SIG-M5 (cell line): ENCODE measurements at places on chromosomes 6 and 20.

GRCh38 chr6:26105109-26105730, 18.0 kb downstream of the HFE start:
- no peak for DNase-seq

GRCh38 chr6:27502508-27503435, 29.9 kb upstream of the ZNF184 start:
- no peak for DNase-seq

- no peak for DNase-seq
These were observed 33.0 kb downstream of the PIM1 start for GRCh38 chr6:37202788-37203491.

DNA sequence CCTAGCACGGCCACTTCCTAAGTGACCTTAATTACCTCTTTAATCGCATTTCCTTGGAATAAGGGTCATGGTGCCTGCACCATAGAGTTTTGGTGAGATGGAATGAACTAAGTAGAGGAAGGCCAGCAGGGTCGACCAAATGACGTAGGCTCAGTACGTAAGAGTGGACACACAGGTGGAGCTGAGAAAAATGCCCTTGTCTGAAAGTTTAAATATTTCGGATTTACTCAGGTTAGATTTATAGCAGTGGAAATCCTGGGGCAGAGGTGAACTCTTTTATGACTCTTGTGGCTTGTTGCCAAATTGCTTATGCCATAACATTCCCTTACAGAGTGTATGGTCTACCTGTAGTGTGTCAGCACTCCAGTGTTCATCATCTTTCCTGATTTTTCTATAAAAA, 23.6 kb upstream of the BTBD3 start:
- DNase-seq = no peak

DNA sequence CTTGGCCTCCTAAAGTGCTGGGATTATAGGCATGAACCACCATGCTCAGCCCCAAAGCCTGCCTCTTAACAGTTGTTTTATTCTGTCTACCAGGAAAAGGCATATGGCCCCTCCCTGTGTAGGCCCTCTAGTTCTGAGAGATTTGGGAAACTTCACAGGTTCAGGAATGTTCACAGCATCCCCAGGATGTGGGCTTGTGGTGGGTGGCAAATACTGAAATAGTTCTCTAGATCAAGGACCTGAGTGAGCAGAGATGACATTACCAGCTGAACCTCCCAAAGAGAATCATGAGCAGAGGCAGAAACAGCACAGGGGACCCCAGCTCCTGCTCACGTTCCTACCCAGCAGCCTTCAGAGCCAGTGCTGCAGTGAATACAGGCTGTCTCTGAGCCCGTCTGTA, 99.6 kb downstream of the SSR1 start:
- DNase-seq = no peak

GRCh38 chr6:57069920-57070331, 20.1 kb upstream of the ZNF451 start:
- DNase-seq = no peak
